RPMI7951 (cell line): ENCODE measurements at places on chromosomes 16 and 17. TPM values are rescaled to one million over a fixed set of nuclear protein-coding genes. Genes with fewer than 3 reads are reported as not detected.
A peak's percentile ranks its signal among the peaks of the same experiment; 100 is the strongest.

DNA sequence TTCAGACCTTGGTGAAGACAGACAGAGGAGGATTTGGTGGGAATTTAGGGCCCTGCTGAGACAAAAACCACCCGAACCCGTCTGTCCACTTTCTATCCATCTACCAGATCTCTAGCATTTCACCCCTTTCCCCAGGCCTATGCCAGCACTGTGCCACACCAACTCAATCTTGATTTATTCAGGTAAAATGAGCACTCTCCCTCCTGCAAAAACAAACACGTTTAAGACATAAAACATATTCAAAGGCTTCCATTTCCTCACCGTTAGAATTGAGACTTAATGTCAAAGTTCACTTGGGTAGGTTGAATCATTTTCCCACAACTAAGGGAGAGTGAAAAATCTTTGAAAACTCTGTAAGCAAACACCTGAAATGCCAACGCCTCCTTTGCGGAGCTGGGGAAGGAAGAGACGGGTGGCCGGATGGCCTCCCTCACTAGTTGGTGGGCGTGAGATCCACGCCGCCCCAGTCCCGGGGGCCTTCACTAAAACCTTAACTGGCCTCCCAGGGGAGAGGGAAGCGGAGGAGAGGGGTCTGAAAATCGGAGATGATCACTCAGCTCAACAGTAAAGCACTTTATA is 862 bp downstream of the DCAKD start:
- DNase-seq = peak; percentile 23

GRCh38 chr16:53417011-53417410 is 17.3 kb upstream of the RBL2 start:
- peak; percentile 17 for DNase-seq

DNA sequence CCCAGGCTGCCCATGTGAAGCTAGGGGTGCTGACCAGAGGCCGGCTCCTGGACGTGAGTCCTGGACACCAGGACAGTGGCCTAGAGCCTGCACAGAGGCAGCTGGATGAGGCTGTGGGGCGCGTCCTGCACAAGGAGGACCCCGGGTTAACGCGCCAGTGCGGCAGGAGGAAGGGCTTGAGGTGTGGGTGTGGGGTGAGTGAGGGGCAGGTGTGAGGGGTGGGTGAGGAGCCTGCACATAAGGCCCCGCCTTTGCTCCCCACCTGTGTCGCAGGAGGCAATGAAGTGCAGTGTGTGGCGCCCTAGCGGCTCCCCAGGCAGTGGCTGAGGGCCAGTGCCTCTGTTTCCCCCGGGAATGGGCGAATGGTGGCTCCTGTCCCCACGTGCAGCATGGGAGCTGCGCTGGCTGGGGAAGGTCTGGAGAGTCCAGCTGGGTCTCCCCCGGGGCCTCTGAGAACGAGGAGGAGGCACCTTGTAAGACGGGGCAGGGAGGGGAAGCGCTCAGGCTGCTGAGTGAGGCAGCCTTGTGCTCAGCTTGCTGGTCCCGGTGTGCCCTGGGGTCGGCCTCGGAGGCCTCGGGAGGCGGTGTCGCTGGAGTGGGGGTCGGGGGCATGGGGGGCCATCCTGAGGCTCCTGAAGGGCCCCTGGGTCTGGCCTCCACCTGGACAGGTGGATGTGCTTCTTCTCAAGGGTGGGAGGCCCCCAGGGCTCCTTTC is 3.2 kb downstream of the CD7 start:
- DNase-seq = no peak

DNA sequence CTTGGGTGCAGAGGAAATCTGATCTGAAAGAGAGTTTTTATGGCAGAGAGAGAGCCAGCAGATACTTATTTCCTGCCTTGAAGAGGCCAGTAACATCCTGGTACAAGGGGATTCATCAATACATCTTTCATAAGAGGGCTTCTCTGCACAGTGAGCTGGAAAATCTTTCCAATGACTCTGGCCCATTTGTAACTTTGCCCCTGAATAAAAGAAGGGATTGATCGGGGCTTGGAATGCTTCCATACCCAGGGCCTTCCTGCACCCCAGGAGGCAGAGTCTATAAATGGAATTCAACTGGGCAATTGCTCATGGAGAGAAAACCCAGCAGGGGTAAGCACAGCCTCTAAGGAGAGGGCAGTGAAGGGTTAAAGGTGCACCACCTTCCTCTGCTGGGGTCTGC is 163.3 kb downstream of the XYLT1 start:
- DNase-seq = peak; percentile 7

GRCh38 chr16:61362585-61362984 is 673.7 kb downstream of the CDH8 start:
- no peak for DNase-seq

DNA sequence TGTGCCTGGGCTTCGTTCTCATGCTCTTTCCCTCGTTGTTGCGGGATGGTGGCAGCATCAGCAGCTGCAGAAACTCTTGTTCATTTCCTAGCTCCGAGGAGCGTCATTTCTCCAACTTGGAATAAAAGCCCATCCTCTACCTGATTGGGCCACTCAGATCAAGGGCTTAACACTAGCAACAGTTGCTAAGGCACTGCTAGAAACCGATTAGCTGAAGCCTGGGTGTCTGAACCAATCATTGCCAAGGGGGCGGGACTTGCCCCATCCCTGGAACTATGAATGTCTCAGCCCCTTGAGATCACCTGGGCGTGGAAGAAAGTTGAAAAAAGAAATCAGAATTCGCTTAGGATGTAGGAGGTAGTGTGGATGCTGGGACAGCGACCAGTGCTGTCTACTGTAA is 145.3 kb downstream of the FOXL1 start:
- DNase-seq = peak; percentile 49

DNA sequence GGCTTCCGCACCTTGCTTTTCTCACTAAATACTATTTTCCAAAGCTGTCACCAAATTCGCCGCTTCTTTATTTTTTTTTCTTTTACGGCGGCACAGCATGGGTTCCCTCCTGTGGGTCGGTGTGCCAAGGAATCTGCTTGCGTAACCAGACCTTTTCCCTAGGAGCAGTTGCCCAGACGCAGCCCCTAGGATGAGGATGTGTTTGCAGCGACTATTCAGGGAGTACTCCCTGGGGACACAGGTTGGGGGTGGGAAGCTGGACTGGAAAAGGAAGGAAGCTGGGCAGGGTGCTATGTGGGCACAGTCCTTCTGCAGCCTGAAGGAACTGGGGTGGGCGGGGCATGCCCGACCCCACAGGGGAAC is 49.0 kb upstream of the ZCCHC14 start:
- DNase-seq = no peak

GRCh38 chr16:87297918-87298631 is 19.1 kb downstream of the C16orf95 start:
- peak; percentile 34 for DNase-seq

- no peak for DNase-seq
These were observed 207.4 kb downstream of the TANC2 start for GRCh38 chr17:63173450-63173849.

DNA sequence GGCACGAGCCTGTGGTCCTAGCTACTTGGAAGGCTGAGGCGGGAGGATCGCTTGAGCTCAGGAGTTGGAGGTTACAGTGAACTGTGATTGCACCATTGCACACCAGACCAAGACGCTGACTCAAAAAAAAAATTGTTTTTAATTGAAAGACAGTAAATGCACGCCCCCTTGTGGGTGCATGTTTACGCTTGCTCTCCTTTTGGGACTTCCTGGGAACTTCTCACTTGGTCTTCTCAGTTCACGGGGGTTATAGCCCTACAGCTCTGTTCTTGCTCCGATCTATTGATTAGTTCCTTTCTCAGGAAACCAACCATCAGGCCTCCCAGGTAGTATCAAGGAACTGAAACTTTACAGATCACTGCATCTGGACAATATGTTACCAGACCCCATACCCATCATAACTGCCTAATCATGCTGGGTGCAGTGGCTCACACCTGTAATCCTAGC is 14.2 kb upstream of the RIPOR1 start:
- peak; percentile 79 for DNase-seq

DNA sequence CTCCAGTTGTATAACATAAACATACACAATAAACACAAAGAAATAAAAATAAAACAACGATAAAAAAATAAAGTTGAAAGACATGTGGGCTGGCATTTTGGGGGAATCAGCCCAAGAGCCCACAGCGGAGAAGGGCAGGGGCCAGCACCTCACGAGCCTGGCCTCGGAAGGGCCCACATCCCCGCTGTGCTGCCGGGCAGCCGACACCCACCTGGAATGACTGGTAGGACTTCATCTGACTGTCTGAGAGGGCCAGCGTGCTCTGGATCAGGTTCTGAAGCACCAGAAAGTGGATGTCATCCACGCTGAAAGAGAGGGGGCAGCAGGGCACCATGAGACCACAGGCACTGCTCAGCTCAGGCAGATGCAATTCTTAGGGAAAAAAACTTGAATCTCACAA is 73.5 kb downstream of the GTF3C1 start:
- no peak for DNase-seq

- DNase-seq = peak; percentile 15
These were observed 69.2 kb upstream of the WSB1 start for GRCh38 chr17:27224526-27225315.

DNA sequence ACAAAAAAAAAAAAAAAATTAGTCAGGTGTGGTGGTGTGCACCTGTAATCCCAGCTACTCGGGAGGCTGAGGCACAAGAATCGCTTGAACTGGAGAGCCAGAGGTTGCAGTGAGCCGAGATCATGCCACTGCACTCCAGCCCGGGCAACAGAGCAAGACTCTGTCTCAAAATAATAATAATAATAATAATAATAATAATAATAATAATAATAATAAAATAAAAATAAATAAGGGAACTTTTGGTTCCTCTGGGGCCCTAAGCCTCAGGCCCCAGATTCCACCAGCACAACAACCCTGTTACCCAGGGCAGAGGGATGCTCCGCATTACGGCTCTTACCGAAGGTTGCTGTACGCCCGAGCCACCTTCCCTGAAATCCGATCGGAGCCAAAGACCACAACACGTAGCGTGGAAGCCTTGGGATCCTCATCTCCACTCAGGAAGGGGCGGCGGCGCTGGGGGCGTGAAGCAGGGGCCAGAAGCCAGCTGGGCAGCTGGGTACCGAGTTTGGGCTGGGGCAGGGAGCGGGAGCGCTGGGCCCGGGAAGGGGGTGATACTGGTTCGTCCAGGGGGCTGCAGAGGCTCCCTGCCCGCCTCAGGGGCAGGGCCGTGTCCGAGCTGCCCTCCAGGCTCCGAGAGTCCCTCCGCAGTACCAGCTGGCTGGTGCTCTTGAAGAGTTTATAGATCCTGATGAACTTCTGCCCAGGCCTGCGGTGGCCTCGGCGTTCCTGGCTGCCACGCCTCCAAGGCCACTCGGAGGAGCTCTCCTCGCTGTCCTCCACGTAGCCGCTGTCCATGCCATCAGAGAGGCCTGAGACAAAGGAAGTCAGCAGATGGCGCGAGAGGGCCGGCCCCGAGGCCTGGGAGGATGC is 20.6 kb upstream of the PIK3R6 start:
- DNase-seq = peak; percentile 42

- DNase-seq = peak; percentile 37
These were observed 18.7 kb upstream of the ARHGAP17 start for GRCh38 chr16:25033852-25034251.

GRCh38 chr17:77089124-77089490 is 51.7 kb upstream of the SEC14L1 start:
- DNase-seq = no peak

- peak; percentile 61 for DNase-seq
These were observed 216.3 kb downstream of the SPECC1 start for GRCh38 chr17:20225162-20226115.

- DNase-seq = no peak
These were observed 31.3 kb upstream of the C17orf78 start for GRCh38 chr17:37344519-37344918.

DNA sequence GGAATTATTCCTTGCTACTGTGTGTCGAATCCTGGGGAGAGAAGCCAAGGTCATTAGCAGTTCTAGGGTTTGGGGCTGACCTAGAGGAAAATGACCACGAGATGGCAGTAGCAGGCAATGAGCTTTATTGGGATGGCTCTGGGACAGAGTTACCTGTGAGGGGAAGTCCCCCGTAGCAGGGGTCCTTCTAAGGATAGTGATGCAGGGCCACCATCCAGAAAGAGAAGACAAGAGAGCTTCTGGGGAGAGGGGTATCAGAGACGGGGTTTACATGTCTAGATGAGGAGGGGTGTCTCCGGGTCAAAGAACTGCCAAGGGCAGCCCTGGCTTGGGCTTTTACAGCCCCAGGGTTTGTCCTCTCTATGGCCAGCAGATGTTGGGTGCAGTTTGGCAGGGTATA is 6.4 kb upstream of the GGT6 start:
- peak; percentile 43 for DNase-seq

DNA sequence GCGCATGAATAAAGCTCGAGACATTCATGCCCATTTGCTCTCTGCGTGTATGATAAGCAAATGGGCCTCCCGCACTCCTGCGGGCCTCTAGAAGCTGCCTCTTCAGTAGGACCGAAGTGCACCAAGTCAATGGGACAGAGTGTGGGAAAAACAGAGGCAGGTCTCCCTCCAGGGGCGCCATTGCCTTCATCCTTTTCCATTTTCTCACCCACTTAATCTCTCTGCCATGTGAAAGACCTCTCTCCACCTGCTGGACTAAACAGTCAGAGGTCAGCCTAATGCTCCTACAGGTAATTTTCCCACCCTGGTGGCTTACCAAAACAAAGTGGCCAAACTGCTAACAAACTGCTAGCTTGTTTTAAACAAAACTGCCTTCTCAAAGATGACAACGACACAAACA is 210.9 kb downstream of the ZFHX3 start:
- DNase-seq = no peak

DNA sequence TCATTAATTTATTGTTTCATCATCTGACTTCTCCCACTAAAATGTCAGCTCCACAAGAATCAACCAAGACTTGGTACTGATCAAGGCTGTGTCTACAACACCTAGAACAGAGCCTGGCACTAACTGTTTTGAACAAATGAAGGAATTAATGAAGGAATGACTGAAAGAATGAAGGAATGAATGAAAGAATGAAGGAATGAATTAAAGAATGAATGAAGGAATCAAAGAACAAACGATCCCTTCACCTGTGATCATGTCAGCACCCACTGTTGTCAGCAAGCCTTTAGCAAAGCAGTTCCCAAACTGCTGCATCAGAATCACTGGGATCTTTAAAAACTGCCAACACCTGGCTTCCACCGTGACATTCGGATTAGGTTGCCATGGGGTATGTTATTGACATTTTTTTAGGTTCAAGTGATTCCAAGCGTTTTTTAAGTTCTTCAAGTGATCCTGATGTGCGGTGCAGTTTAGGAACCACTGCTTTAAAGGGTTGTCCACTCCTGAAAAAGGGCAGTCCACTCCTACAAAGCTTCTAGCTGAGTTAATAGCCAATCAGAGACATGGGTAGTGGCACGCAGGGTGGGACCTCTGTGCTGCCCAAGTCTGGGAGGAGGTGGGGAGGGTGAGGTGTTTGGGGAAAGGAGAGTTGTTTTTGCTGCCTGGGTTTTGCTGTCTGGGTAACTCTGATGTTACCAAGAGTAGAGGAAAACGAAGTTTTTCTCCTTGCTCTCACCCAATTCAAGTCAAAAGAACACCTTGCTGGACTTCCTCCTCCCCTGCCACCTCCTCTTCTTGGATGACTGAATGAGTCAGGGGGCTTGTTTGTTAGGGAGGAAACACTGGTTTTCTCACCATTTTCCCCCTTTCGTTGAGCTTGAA is 89.7 kb downstream of the RAB11FIP4 start:
- DNase-seq = no peak

GRCh38 chr17:50634224-50634914 is at the start of gene ABCC3:
ABCC3 (plus strand) TSS chr17:50634881; CDS start chr17:50634937, 56 bp downstream.
- DNase-seq = peak; percentile 58

Gene PNMT
- total RNA-seq = 0.68 TPM in 1 of 2 replicates, not detected in the other

Gene KCNG4
- not detected in 2 replicates for total RNA-seq

Gene HOXB7
- total RNA-seq = 24.9 and 26.1 TPM in 2 replicates

Gene TBX6
- total RNA-seq = 0.10 and 0.48 TPM in 2 replicates

Gene DHRS7C
- total RNA-seq = not detected in 2 replicates

Gene CLEC18C
- not detected in 2 replicates for total RNA-seq

Gene CNGB1
- not detected in 2 replicates for total RNA-seq

Gene ACAP1
- 0.12 and 0.20 TPM in 2 replicates for total RNA-seq

Gene GAS2L2
- not detected in 2 replicates for total RNA-seq

Gene EVPL
- not detected in 2 replicates for total RNA-seq

Gene SEPTIN12
- total RNA-seq = not detected in 2 replicates

Gene TERF2IP
- 41.8 and 42.8 TPM in 2 replicates for total RNA-seq

Gene OR1A1
- not detected in 2 replicates for total RNA-seq
